ENCODE measurements at places on chromosomes 11 and 22.

GRCh38 chr11:8792710-8793109, 110.1 kb downstream of the RPL27A start:
- DNase-seq = no peak

- DNase-seq = peak; percentile 41
Observed at GRCh38 chr11:27124514-27125264, 84.1 kb downstream of the BBOX1 start.

DNA sequence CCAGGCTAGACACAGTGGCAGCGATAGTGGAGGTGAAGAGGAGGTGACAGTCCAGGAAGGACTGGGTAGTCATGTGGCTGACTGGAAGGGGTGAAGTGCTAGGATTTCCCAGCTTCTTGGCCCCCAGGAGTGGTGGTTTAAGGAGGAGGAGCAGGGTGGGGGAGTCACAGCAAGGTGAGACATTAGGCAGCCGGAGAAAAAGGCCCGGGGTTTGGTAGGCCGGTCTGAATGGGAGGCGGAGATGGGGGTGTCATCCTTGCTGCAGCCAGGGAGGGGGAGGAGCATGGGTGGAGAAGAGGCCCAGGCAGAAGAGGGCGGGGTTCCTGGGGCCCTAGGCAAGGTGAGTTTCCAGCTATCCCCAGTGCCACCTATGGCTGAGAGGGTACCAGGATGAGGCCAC, 6.1 kb downstream of the SIPA1 start:
- no peak for DNase-seq

- DNase-seq = no peak
Observed at GRCh38 chr11:70002433-70002832, 75.7 kb upstream of the ANO1 start.

GRCh38 chr11:42545954-42546353, 765.8 kb upstream of the API5 start:
- no peak for DNase-seq

GRCh38 chr11:36309779-36310178, 13.7 kb downstream of the PRR5L start:
- no peak for DNase-seq

DNA sequence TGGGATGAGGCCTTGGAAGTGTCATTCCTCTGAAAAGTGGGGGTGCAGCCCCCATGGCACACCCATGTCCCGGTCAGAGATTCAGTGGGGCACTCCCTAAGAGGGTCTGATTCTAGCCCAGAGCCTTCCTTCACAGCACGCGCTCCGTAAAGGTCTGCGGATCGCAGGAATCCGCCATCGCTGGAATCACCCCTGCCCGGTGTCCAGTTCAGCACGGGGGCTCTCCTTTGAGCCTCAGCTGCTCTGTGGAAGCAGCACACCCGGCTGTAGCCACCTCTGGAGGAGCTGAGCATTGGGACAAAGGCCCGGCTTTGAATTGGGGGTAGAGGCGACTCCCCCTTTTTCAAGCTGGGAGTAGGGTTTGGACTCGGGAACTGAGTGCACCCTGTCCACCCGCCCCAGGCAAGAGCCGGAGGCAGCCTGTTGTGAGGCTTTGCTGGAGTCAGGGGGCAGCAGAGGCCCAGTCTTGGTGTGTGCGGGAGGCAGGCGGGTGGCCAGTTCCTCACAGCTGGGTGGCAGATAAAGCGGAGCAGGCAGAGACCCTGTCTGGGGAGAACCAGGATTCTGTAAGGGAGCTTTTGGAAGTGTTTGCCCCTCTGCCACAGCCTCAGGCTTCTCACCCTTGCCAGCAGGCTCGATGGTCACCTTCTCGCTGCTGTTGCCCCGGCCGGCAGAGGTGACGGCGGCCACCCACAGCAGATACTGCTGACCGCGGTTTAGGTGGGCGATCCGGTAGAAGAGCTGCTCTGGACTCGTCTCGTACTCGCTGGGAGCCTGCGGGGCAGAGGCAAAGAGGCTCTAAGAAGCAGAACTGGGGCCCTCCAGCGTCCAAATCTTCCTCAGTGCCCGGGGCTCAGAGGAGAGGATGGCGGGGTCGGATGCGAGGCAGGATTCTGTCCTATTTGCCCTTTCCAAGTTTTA, 115.9 kb downstream of the CEP164 start:
- DNase-seq = peak; percentile 57

GRCh38 chr22:45942787-45943493, 34.0 kb downstream of the WNT7B start:
- no peak for DNase-seq

GRCh38 chr11:67120456-67120855, 1.4 kb downstream of the KDM2A start:
- DNase-seq = no peak

DNA sequence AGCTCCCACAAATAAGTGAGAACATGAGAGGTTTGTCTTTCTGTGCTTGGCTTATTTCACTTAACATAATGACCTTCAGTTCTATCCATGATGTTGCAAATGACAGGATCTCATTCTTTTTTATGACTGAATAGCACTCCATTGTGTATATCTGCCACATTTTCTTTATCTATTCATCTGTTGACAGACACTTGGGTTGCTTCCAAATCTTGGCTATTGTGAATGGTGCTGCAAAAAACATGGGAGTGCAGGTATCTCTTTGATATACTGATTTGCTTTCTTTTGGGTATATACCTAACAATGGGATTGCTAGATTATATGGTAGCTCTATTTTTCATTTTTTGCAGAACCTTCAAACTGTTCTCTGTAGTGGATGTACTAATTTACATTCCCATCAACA, 13.3 kb downstream of the GVQW3 start:
- no peak for DNase-seq

GRCh38 chr11:79963856-79964645, 523.2 kb upstream of the TENM4 start:
- DNase-seq = no peak

DNA sequence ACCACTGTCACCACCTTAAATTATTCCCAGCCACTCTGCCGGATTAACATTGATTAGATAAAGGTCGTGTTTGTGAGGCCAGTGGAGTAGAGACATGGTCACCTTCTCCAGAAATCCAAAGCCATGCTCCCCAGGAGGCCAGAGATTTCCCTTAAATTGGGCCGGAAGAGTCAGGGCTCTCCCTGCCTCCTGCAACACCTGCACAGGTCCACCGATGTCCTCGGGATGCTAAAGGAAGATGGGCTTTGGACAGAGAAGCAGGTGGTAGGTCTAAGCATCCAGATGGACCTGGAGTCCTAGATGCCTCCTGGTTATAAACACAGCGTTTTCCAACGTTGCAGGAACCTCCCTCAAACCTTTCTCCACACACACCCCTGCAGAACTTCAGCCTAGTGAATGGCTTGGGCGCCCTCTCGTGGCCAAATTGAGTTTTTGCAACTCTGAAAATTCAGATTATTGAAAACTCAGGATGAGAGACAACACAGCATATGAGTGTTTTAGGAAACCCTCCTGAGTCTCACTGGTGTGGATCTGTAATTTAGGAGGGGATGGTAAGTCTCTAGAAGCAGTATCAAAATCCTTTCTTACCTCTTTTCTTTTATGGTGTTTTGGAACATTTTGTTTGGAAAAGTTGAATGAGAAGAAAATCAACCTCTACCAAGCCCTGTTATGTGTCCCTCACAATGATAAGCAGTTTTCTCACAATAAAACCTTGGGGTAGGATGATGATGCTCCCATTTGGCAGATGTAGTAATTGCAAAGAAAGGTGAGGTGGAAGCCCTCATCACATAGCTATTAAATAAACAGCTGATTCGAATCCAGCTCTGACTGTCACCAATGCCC, 109.6 kb downstream of the RRAS2 start:
- peak; percentile 78 for DNase-seq

- DNase-seq = no peak
Observed at GRCh38 chr11:67247946-67248550, 18.2 kb upstream of the GRK2 start.

GRCh38 chr11:78216021-78216420, 27.3 kb downstream of the USP35 start:
- DNase-seq = no peak

DNA sequence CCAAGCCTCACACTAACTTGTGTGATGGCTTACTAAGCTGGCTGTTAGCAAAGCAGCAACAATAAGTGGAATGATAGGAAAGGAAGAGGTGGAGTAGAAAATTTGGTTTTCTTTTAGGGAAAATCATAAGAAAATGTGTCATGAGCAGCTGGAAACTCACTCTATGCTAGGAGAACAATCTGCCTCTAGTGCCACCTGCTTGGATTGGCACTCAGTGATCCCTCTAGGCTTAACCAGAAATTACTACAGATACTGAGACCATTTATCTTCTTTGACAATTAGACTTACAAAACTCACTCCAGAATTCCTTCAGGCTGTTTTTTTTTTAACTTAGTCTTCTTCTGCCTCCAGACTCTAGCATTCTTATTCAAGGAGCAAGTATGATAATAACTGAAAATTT, 117.3 kb downstream of the CD44 start:
- DNase-seq = no peak

DNA sequence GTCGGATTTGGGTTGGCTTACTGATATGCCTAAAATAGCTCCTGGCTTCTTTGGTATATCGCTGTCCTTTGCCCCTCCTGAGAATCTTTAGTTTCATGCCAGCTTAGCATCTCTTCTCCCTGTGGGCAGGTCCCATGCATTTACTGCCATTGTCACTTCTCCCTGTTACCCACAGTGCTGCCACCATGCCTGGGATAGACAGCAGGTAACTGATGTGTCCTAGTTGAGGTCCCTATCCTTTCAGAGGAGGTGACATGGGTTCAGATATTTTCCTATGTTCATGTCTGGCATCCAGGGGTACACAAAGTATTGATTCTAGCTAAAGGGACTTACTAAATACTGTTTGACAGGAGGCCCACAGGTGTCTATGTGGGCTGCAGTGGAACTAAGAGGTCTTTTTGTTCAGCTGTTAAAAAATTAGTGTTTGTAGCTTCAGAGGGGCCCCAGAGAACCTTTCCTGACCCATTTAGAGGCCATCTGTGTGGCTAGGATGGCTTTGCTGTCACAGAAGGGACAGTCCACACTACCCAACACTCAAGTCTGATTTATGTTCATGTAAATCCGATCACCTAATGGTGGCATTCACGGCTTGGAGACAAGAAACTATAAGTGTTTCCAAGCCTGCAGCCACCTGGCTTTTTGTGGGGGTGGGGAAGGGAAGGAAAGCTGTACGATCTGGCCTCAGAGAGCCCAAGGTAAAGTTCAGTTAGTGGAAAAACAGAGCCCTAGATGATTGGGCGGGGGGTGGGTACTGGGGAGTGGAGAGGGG, 8.5 kb downstream of the TIMP3 start:
- no peak for DNase-seq

- DNase-seq = no peak
Observed at GRCh38 chr11:119404872-119405271, 18.1 kb downstream of the THY1 start.

GRCh38 chr11:68311160-68312116, 953 bp upstream of the LRP5 start:
- no peak for DNase-seq

GRCh38 chr11:112613051-112613972, 347.9 kb upstream of the NCAM1 start:
- no peak for DNase-seq

DNA sequence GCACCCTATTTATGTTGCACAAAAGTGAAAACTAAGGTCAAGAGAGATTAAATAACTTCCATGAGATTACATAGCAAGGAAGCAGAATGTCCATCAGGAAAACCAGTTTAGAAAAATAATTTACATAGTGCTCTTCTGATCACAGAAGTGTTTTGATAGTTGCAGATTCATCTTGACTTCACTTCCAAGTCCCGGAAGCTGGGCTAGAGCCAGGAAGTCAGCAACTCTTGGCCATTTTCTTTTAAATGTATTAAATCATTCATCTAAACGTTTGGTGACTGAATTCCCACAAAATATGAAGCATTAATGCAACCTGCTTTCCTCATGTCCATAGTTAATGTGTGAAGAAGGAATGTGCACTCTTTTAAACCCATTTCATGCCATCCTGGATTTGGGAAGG, 29.7 kb downstream of the APLP2 start:
- DNase-seq = no peak

- DNase-seq = no peak
Observed at GRCh38 chr11:130677486-130678153, 229.2 kb downstream of the ADAMTS15 start.

GRCh38 chr11:81000735-81001134, 1559.9 kb upstream of the TENM4 start:
- no peak for DNase-seq

DNA sequence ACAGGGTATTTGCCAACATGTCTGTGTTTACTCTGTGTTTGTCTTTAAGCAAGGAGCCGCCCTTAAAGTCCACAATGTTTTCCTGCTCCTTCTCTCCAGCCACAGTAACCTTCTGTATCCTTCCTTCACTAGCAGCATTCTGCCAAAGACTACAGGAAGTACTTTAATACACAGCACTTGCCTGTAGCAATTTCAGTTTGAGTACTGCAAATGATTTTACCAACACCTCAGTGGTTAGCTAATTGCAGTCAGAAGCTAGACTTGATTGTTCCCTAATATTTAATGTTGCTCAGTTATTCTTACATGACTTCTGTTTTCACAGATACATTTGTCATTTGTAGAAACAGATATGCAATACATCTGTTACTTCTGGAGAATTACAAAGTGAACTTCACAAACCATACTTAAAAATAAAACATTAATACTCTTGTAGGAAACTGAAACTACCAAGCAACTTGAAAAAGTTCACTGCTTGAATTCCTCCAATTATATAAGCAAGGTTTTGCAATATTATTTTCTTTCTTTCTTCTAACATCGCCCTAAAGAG, 69.1 kb downstream of the FCHSD2 start:
- DNase-seq = peak; percentile 60

- no peak for DNase-seq
Observed at GRCh38 chr11:11607772-11608171, 14.0 kb downstream of the GALNT18 start.

- no peak for DNase-seq
Observed at GRCh38 chr11:107706531-107706930, 5.3 kb downstream of the SLN start.

DNA sequence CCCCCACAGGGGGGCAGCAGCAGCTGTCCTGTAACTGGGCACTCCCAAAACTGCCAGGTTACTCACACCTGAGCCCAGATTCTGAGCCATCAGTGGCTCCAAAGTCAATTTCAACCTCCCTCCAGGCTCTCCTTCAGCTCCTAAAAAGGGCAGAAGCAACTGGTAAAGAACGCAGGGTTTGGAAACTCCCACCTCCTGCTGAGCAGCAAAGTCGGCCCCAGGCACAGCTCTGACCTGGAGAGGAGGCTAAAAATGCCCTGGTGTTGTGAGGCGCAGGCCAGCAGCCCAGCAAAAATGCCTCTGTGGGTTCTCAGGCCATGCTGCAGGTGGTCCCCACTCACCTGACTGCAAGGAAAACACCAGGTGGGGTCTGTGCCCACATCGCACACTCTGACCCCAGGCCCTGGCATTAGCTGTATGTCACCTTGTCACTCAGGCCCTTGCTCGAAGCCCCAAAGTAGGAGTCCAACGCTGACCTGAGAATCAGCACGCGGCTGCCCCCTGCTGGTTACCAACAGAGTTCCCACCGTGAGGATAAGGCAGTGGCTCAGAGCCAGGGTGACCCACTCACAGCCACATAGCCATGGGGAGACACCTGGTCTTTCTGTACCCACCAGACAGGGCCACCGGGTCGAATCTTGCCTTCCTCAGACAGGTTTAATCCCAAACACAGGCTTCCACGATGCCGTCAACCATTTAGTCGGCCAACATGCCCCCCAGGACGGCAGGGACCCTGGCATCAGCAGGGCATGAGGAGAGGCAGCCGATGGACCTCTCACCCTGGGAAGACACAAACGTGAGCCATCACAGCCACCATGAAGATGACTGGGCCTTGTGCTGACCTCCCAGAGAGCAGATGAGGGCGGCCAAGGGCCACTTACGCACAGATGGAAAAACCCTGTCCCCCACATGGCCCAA, 11.1 kb downstream of the POLR3H start:
- peak; percentile 92 for DNase-seq

All from Karpas-422 (cell line).